ENCODE measurements at places on chromosomes 11 and 22.

DNA sequence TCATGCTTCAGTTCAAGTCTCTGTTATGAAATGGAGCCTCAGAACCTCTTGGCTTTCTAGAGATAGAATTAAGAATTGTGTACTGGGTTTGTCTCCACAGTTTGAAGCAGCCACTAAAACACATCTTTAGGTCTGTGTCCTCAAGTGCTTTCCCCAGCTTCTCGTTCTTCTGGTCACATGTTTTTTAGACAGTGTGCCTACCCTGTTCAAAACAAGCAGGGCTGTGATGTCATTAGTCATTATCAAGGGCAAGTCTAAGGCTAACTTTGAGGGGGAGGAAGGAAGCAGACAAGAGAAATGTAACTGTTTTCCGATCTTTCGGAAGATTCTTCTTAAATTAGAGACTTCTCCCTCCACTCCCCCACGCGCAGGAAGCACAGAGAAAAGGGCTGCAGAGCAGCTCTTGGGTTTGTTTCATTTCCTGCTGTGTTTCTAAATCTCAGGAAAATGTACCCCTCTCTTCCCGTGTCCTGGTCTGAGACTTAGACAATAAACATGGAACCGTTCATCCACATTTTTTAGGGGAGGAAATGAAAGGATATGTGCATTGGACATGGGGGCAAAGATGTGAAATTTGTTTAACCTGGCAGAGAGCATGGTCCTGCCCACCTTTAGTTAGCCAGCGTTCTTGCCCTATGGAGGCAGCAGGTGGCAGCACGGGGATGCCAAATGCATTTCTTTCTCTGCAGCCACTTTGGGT lies 3.1 kb downstream of the AKIP1 start:
- DNase-seq: no peak

GRCh38 chr22:36966851-36967540 lies 52.3 kb downstream of the TST start:
- DNase-seq: no peak

GRCh38 chr11:122765487-122766131 lies 72.7 kb upstream of the CRTAM start:
- no peak for DNase-seq

- DNase-seq: no peak
These were observed 39.7 kb downstream of the TPBGL start for GRCh38 chr11:75280227-75280701.

GRCh38 chr11:15175831-15176230 lies 61.1 kb downstream of the INSC start:
- DNase-seq: no peak

DNA sequence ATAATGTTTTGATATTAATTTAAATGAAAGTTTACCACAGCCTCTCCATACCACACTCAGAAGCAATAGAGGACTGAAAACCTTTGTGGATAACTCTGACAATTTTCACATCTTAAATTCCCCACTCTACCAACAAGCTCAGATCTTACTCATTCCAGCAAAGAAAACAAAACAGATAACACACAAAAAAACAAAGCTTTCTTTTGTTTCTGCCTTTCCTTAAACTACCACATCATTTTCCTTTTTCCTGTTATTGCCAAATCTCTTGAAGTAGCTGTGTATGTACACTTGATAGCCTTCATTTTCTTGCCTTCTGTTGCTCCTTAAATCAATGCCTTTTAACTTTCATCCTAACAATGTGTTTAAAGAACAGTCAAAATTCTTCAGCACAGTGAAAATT lies 484.9 kb downstream of the NTM start:
- DNase-seq: no peak

GRCh38 chr11:86171627-86172026 lies 72.9 kb upstream of the EED start:
- no peak for DNase-seq

DNA sequence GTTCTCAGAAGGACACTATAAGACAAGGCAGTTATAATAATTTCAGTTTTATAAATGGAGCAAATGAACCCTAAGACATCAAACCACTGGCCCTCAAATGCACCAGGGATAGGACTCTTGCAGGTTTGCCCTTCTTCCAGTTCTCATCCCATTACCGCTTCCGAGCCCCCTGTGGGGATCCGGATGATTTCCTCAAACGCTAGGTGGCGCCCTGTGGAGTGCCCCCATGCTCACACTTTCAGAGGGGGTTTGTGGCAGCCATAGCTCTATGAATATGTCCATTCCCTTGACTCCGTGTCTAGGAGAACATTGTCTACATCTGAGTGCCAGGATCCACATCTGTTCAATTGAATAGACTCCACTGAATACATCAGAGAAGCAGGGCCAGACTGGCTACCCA lies 816.3 kb downstream of the NTM start:
- DNase-seq: no peak

- no peak for DNase-seq
These were observed 86.9 kb downstream of the STIM1 start for GRCh38 chr11:3942160-3942955.

DNA sequence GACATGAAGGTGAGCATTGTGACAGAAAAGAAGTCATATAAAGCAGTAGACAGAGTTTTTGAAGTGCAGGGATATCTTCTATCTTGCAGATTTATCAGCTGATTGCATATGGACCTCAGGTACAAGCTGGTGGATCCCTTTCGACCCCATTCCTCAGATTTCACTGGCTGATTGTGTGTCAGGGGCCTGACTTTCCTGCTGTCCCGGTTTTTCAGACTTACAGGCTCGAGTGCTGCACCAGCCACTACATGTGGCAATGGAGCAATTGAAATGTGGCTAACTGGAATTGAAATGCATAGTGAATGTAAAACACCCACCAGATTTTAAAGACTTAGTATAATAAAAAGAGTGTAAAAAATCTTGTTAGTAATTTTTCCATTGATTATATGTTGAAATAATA lies 50.3 kb downstream of the CLMP start:
- no peak for DNase-seq

DNA sequence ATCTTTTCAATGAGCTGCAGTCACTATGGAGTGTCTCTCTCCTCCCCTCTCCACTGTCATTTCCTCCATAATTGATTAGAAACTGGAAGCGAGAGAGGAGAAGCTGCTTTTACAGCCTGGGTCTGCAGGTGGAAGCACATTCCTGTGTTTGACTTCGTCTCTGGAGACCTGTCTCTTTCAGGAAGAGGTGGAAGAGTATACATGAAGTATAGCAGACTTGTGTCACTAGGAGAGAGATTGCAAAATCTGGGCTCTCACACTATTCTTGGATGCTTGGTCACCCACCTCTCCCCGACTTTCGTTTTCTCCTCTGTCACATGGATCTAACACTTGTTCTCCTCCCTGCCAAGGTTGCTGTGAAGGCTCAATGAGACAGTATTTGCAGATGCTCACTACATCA lies 323.3 kb downstream of the NTM start:
- DNase-seq: no peak

DNA sequence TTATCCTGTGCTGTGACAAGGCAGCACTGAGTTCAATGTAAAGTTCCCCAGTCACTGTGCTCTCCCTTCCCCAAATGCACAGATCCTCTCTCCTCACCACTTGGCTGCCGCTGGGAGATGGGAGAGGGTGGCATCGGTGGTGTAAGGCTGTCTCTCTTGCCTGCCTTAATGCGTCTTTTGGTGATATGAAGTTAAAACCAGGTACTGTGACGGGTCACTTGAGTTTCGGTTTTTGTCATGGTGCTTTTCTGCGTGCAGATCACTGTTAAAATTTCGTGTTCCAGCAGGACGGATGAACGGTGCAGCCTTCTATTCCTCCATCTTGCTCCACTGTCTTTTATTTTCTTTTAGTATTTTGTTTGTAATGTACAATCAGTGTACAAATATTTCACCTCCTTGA lies 18.6 kb downstream of the GLB1L2 start:
- peak; percentile 45 for DNase-seq

DNA sequence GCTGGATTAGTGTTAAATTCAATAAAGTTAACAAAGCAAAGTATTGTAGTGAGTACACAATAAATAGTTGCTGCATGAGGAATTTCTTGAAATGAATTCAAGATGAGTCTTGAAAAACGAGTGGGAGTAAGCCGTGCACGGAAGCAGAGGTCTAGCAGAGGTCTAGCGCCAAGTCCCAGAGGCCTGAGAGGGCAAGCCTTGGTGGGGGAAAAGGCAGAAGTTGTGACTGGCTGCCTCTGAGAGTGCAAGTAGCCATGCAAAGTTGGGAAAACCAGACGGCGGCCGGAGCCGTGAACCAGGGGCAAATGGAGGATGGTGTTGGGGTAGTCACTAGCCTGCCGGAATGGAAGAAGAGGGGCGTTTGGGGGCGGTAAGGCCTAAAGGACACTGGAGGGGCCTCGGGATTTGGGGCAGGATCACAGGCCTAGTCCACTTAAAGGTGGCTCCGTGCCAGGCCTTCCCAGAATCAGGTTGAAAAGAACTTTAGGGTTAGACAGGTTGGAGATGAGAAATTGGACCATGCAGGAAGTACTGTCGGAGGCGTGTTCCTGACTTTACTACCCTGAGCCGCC lies 379 bp upstream of the SLC3A2 start:
- peak; percentile 91 for DNase-seq

- peak; percentile 88 for DNase-seq
These were observed 127.7 kb downstream of the CRYBB2 start for GRCh38 chr22:25346859-25347751.

- DNase-seq: no peak
These were observed 48.4 kb upstream of the RAB1B start for GRCh38 chr11:66219846-66220565.

GRCh38 chr11:47881145-47881544 lies 33.0 kb upstream of the NUP160 start:
- peak; percentile 41 for DNase-seq

DNA sequence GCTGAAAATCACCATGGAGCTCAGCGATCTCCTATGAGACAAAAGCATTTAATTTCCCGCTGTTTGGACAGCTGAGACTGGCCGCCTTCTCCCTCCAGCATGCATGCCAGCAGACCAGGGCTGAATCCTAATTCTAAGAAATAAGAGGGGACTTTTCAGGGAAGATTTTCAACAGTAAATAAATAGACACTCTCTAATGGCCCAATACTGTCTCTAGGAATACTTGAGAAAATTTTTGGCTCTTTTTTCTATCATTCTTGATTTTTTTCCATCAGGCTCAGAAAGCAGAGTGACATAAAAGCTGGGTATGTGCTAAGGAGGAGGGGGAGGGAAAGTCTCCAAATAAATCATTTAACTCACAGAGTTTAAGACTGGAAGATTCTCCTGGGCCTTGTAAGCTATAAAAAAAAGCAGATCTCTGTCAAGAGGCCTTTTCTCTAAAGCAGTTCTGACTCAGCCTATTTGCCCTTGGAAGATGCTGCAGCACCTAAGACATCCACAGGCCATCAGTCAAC lies 17.6 kb upstream of the SPON1 start:
- no peak for DNase-seq

GRCh38 chr22:32650553-32651345 lies 150.8 kb upstream of the TIMP3 start:
- DNase-seq: no peak

DNA sequence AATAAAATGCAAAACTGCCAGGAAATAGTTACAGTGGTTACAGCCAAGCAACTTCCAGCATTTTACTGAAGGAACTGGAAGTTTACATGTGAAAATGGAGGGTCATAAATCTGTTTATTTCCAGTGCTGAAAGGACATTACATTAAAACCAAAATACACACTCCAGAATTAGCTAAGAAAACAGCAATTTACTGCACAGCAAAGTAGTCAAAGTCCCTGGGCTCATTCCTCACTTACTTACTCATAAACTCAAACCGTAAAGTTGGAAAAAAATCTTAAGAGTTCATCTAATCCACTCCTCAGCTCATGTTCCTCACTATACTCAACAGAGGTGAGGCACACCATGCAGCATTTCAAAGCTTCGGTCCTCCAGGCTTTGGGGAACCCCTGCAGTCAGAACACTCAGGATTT lies 17.4 kb downstream of the CTSC start:
- no peak for DNase-seq

DNA sequence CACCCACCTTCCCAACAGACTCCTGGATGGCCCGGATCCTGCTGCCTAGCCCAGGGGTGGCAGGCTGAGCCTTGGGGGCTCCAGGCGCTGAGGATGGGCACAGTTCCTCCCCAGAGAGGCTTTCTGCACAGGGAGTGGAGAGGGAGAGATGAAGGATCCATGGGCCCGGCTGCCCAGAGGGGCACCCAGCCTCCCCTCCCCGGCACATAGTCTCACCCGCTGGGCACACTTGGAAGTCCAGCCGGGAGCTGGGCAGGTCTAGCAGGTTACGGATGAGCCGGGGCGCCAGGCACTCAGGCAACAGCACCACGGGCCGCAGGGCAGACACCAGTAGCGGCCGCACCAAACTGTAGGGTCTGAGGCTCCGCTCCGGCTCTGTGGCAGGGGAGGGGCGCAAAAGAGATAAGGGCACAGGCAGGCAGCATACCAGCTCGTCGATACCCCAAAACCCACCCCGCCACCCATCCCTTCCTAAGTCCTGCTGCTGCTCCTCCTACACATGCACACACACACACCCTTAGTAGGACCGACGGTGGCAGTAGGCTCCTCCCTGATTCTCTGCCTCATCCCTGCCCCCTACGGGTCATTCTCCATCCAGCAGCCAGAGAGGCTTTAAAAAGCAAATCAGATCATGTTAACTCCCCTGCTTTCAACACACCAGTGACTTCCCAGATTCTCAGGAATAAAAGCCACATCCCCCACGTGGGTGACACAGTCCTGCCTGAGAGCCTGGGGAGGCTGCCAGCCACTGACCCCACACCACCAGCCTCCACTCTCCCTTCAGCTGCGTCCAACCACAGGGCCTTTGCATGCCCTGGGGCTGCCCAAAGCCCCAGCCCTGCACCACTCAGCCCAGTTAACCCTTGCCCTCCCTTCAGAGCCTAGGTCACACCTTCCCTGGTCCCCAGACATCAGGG lies 6.5 kb upstream of the MFNG start:
- DNase-seq: no peak

GRCh38 chr11:123742031-123742723 lies 717 bp upstream of the ZNF202 start:
- no peak for DNase-seq

DNA sequence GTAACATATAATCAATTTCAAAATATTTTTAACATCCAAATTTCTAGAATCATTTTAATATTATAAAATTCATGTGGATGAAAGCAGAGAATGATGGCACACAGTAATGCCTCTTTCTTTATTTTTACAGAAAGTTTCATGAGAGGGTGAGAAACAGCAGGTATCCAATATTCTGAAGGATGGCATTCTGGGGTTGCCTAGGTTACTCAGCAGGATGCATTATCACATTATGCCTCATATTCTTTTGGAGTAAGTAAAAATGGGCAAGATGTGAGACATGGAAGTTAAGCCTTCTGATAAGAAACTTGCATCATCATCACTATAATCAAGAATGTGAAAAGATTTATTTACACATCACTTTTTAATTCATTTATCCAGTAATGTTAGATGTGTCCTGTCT lies 148.7 kb upstream of the PGR start:
- DNase-seq: no peak

All from mesenteric fat pad (tissue), 1 donor.